ENCODE measurements at places on chromosomes 2 and 18.

DNA sequence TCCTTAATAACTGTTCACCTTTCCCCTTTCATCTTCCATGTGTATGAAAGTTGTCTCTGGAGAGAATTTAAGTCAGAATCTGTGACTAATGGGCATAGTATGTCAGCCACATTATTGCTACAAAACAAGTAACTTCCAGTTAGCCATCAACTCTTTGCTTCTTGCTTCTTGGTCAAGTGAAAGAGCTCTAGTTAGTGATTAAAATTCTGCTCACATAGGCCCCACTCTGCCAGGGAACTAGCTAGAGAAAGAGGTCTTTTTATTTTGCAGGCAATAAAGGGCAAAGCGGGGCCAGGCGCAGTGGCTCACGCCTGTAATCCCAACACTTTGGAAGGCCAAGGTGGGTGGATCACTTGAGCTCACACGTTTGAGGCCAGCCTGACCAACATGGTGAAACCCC is 64.6 kb downstream of the COLEC12 start:
- DNase-seq: no peak

- DNase-seq: no peak
These were observed 431 bp upstream of the CNRIP1 start for GRCh38 chr2:68320118-68320641.

- no peak for DNase-seq
These were observed 325.2 kb downstream of the KCNJ3 start for GRCh38 chr2:155023674-155024073.

GRCh38 chr2:137829251-137829650 is 135.0 kb upstream of the HNMT start:
- no peak for DNase-seq

GRCh38 chr18:2540575-2540974 is 30.7 kb downstream of the METTL4 start:
- no peak for DNase-seq

DNA sequence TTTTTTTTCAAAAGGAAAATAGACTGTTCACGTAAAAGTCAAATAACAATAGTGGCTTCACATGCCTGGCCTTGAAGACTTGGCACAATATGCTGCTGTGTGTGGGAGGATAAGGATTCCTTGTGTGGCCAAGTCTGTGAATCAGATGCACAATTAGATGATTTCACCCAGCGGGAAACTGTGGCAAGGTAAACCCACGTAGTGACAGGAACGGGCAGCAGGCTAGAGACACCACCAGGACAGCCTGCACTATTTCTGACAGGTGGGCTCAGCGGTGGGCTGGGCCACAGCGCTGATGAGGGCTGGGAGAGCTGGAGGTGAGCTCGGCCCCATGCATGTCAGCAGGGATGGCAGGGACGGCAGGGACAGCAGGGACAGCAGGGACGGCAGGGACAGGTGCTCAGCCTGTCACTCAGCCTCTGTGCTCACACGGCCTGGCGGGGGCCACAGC is 21.6 kb downstream of the SNORC start:
- DNase-seq: no peak

GRCh38 chr2:60306267-60306861 is 247.1 kb downstream of the BCL11A start:
- DNase-seq: no peak

- no peak for DNase-seq
These were observed 1.5 kb downstream of the GALR1 start for GRCh38 chr18:77250926-77251729.

GRCh38 chr2:65548064-65548463 is 115.7 kb upstream of the SPRED2 start:
- no peak for DNase-seq

- DNase-seq: peak; percentile 45
These were observed 20.8 kb downstream of the DBI start for GRCh38 chr2:119387381-119388129.

GRCh38 chr18:47274961-47275360 is 23.5 kb upstream of the SKOR2 start:
- no peak for DNase-seq

DNA sequence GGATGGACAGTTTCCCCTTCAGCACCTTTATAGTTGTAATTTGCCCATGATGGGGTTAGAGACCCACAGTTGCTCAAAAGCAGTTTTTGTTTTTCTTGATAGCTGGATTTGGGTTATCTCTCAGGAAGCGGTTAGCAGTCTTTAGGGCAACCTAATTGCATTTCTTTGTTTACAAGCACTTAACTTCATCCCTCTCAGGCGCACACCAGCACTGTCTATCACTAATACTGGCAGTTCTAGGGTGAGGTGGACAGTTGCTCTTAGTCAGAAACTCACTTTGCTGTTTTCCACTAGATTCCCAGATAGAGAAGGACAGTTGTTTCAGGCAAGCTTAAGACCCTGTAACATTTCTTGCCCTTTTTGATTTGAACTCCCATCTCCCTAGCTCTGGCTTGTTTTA is 146.0 kb downstream of the AGAP1 start:
- DNase-seq: no peak

- DNase-seq: no peak
These were observed 126.5 kb downstream of the INO80D start for GRCh38 chr2:205959521-205959920.

DNA sequence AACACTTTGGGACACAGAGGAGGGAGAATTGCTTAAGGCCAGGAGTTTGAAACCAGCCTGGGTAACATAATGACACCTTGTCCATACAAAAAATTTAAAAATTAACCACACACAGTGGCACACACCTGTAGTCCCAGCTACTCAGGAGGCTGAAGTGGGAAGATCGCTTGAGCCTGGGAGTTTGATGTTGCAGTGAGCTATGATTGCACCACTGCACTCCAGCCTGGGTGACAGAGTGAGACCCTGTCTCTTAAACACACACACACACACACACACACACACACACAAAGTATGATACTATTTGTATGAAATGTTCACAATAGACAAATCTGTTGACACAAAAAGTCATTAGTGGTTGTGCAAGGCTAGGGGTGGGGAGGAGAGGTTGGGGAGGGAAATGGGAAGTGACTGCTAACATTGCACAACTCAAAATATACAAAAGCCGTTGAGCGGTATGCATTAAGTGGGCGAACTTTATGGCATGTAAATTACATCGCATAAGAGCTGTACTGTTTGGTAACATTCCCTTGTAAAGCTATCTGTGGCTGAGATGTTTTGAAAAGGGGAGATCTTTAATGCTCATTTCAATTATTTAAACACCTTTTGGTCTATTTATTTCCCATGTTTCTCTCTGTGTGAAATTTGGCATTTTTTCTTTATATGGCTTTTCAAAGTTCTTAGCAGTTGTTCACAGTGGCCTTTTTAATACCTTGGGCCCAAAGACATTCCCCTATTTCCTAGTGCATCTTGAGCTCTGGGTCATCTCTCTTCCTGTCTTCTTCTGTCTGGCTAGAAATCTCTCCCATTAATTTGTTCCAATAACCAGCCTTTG is 58.9 kb upstream of the ZNF516 start:
- DNase-seq: no peak

DNA sequence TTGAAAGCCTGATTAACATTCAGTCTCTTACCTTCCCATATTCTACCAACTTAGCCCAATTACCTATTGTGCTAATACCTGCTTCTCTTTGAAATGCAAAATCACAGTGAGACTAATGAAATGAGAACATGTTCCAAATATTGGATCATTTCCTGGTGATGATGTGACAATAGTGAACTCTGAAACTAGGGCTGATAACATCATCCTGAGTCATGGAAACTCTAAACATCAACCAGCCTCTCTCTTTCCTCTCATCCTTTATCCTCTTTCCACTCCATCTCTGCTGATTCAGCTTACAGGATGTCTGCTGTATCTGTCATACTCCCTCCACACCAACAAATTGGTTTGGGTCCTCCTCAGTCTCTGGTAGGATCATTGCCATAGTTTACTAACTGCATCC is 98.8 kb upstream of the NCKAP5 start:
- no peak for DNase-seq

- DNase-seq: no peak
These were observed 236.7 kb downstream of the PARD3B start for GRCh38 chr2:204781941-204782340.

GRCh38 chr2:212745359-212745758 is 206.8 kb upstream of the ERBB4 start:
- DNase-seq: no peak

- DNase-seq: no peak
These were observed 133.8 kb upstream of the RNF152 start for GRCh38 chr18:62026586-62026985.

DNA sequence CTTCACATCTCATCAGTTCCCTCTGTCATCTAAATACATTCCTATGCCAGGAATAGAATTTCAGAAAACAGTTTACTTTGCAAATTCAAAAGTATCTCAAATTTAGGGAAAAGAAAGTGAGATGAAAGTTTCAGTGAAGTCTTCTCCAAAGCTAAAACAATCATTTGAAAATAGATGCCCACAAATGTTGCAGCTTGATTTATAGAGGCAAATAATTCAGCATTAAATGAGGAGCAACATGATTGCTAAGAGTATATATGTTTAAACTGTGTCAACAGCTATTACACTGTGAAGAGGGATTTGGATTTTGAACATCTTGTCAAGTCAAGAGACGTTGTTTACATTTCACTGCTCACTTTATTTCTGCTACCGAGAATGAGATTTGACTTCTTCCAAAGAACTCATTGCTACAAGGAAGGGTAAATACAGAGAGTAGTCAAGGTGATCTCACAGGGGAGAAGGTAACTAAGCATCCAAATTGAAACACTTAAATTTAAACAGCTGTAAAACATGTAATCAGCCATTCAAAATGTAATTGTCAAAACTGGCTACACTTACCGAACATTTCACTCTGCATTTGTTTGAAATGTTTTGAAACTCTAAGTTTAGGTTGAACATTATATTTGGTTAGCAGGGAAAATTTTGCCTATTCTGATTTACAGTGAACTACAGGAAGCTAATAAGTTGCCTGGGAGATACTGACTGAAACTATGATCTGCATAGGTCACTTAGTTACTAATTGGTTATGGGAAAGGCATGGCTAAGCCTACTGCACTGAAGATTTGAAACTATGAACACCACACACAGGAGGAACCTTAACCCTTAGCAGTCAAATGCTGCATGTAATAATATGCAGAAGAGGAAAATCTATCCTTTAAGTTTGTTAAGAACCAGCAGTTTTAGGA is 33.2 kb upstream of the GALNT3 start:
- no peak for DNase-seq

- no peak for DNase-seq
These were observed 808.3 kb downstream of the TSN start for GRCh38 chr2:122563781-122564180.

DNA sequence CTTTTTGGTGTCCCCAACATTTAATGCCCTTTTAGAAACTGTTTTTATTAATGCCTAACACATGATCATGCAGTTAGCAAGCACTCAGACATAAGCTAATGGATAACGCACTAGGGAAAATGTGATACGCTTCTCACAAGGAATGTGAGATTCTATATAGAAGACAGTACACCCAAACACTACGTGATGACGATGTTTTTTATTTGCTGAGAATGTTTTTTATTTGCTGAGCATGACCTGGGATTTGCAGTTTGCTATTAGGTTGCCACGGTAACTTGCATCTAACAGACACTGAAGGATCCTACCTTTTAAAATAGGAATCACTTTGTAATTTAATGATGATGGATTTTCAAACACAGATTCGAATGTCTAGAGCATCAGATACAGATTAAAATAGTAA is 4.9 kb downstream of the SMC6 start:
- no peak for DNase-seq

GRCh38 chr2:58709687-58710354 is 468.7 kb upstream of the FANCL start:
- no peak for DNase-seq

GRCh38 chr2:238998801-238999200 is 150.9 kb downstream of the TWIST2 start:
- no peak for DNase-seq

DNA sequence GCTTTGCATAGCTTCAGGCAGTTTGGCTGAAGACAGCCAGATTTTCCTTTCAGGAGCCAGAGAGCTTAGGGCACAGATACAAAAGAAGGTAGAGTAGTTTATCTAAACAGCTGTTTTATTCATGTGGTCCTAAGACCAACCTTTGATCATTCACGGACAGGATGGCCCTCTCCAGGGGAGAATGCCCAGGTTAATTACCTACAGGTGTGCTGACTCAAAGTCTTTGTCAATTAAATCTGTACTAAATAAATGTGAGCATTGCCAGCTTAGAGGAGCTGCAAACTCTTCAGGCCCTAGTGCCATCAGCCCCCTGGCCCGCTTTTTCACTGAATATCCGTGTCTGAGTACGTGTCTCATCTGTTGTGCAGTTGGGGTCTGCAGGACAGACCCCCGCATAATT is 554.7 kb downstream of the NUP35 start:
- DNase-seq: no peak

DNA sequence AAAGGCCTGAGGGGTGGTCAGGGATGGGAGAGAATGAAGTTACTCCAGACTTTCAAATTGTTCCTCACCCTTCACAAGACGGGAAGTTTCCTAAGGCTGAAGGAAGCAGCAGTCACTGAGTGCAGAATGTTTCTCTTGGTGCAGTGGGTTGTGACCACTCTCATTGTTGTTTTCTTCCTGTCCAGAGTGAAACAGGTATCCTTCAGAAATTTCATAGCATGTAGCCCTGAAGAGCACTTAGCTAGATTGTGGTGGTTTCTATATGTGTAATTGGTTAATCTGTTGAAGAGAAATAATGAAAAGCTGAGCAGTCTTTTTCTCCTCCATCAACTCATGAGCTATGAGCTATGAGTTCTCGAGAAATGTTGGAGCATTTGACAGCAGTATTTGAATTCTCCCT is 96.8 kb downstream of the GPD2 start:
- no peak for DNase-seq

- no peak for DNase-seq
These were observed 1.1 kb upstream of the PXDN start for GRCh38 chr2:1745171-1746023.

- no peak for DNase-seq
These were observed 273.7 kb downstream of the TMX3 start for GRCh38 chr18:68441241-68441640.

- no peak for DNase-seq
These were observed 99.8 kb upstream of the NEUROD1 start for GRCh38 chr2:181780047-181780651.

- DNase-seq: no peak
These were observed 182.3 kb downstream of the KLHL29 start for GRCh38 chr2:23567161-23567756.

DNA sequence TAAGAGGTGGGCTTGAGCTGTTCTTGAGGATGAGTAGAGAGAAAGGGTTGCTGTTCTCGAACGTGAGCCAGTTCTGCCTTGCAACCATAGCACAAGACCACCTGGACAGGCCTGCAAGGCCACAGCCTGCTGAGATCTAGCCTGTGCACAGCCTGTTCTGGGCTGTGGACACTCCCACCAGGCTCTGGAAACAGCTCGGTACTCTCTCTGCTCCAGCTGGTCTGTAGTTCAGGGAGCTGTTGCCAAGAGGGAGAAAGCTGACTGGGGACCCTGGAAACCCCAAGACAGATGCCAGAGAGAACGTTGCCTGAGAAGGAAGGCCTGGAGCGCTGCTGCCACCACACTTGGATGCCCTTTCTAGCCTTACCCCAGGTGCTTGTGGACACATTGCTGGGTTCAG is 69.8 kb downstream of the CTIF start:
- DNase-seq: no peak
